ENCODE measurements at places on chromosomes 1 and 21. TPM values are rescaled to one million over a fixed set of nuclear protein-coding genes. Genes with fewer than 3 reads are reported as not detected.
A peak's percentile ranks its signal among the peaks of the same experiment; 100 is the strongest.

GRCh38 chr1:14440731-14441130 lies 157.8 kb upstream of the KAZN start:
- no peak for DNase-seq

The FAM72B gene
- 4.3 TPM for total RNA-seq

The LAMTOR2 gene
- 28.3 TPM for total RNA-seq

DNA sequence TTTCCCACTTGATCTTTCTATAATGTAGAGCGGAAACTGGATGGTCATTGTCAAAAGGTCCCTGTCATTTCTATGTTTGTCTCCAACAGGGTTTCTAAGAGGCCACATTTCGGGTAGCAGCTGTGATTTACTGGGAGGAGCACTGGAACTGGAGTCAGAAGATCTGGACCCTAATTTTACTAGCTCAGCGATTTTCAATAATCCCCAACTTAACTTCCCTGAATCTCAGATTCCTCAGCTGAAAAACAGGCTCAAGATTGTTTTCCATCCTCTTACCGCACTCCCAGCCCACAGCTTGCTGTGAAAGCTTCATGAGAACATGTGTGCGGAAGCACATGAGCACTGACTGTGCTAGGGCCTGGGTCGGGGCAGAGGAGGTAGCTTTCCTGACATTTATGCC lies 19.9 kb upstream of the RGS4 start:
- DNase-seq: no peak

The HCRTR1 gene
- total RNA-seq: not detected

DNA sequence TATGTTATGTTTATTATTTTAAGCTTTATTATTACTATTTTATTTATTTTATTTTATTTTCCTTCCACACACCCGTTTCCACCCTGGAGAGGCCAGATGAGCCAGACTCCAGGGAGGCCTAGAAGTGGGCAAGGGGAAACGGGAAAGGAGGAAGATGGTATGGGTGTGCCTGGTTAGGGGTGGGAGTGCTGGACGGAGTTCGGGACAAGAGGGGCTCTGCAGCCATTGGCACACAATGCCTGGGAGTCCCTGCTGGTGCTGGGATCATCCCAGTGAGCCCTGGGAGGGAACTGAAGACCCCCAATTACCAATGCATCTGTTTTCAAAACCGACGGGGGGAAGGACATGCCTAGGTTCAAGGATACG lies 468 bp upstream of the MX1 start:
- DNase-seq: no peak

The SLC25A34 gene
- total RNA-seq: 0.07 TPM

DNA sequence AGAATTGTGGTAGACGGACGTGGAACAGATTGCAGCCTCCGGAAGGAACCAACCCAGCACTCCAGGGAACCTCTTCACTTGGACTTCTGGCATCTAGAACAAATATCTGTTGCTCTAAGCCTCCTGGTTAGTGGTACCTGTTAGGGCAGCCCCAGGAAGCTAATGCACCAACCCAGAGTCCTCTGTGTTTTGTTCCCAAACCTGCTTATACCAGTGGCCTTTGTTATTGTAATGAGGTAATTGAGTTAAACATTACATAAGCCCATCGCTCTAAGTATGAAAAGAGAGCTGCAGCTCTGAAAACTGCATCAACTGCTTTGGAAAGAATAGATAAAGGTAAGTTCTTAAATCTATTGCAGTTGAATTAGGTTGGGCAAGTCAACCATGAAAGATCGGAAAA lies 516.7 kb downstream of the NPHP4 start:
- DNase-seq: peak; percentile 6

GRCh38 chr1:104592926-104593325 lies 843.2 kb downstream of the AMY1C start:
- DNase-seq: no peak

DNA sequence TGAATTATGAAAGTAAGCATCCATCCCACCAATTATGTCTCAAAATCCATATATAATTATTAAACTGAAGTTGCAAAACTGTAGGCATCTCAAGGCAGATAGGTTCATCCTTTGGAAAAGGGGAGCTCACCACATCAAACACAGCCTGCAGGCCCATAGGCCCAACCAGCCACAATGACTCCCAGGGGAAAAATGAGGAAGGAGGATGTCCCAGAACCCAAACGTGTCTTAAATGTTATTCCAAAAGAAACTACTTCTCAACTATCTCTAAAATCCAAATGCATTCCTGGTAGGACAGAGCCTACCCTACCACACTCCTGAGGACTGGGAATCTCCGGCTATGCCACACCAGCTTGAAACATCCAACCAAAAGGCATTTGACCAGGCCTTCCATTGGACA lies 12.8 kb downstream of the TIAM1 start:
- no peak for DNase-seq

DNA sequence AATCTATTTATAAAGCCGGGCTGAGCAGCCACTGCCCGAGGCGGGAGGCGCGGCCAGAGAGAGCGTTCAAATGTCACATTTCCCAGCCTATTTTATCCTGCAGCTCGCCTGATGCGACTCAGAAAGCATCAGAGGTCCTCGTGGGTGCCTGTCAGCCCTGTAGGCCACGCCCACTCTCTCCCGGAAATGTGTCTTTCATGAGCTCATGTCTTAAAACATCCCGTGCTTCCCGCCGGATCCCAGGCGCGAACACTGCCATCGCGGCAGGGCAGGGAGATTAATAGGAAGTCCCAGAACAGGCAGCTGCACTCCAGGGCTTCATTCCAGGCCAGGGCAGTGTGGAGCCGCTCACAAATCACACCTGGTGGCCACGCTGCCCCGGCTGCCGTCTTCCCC lies 117.5 kb downstream of the PRDM16 start:
- no peak for DNase-seq
